Substantia nigra (tissue), 51 donors: ENCODE measurements at places on chromosomes 4 and X.

GRCh38 chr4:151192556-151193235 lies 84.3 kb upstream of the PRSS48 start:
- DNase-seq: no peak

- DNase-seq: no peak
Measured at GRCh38 chr4:141640696-141641095, 4.3 kb downstream of the IL15 start.

- no peak for DNase-seq
Measured at GRCh38 chr4:13546941-13547484, 2.7 kb upstream of the NKX3-2 start.

- no peak for DNase-seq
Measured at GRCh38 chr4:75126058-75126457, 193.1 kb downstream of the PARM1 start.

DNA sequence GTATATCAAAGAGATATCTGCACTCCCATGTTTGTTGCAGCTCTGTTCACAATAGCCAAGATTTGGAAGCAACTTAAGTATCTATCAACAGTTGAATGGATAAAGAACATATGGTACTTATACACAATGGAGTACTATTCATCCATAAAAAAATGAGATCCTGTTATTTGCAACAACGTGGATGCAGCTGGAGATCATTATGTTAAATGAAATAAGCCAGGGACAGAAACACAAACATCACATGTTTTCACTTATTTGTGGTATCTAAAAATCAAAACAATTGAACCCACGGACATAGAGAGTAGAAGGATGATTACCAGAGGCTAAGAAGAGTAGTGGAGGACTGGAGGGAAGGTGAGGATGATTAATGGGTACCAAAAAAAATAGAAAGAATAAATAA lies 14.2 kb downstream of the IQCM start:
- no peak for DNase-seq

GRCh38 chr4:57265831-57266582 lies 155.8 kb upstream of the IGFBP7 start:
- DNase-seq: no peak

DNA sequence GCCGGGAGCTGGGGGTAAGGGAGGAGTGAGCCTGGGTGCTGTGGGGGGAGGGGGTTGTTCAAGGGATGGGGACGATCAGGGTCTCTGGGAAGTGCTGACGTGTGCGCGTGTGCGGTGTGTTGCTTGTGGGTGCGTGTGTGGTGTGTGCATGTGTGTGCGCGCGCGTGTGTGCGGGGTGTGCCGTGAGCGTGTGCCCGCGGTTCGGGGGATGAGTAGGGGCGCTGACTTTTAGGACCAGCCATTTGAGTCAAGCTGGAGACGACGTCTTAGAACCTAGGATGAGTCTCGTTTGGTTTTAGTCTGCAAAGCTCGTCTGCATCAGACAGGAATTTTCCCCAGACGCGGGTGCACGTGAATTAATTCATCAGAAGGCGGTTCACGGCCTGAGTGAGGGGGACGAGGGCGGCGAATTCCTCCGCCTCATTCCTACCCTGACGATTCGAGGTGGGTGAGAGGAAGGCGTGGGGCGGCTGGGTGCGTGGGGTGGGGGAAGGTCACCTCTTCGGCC lies 950 bp upstream of the TMEM271 start:
- DNase-seq: no peak

DNA sequence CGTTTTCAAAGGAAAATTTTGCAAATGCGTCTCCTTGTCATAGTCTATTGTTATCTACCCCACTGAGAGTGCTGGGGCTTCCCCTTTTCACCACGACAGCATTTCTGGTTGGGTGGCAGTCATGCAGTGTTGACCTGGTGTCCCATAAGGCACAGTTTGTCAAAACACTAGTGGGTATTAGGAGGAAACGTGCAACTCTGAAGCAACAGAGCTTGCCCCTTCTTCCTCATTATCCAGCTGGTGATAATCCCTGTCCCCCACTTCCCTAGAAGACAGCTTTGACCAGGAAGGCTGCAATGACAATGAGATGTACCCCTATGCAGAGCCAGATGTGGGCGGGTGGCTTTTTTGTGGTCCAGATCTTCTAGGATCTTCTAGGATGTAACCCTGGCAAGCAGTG lies 1.8 kb downstream of the TBC1D1 start:
- no peak for DNase-seq

GRCh38 chrX:151815398-151815797 lies 80.9 kb downstream of the CNGA2 start:
- DNase-seq: no peak

DNA sequence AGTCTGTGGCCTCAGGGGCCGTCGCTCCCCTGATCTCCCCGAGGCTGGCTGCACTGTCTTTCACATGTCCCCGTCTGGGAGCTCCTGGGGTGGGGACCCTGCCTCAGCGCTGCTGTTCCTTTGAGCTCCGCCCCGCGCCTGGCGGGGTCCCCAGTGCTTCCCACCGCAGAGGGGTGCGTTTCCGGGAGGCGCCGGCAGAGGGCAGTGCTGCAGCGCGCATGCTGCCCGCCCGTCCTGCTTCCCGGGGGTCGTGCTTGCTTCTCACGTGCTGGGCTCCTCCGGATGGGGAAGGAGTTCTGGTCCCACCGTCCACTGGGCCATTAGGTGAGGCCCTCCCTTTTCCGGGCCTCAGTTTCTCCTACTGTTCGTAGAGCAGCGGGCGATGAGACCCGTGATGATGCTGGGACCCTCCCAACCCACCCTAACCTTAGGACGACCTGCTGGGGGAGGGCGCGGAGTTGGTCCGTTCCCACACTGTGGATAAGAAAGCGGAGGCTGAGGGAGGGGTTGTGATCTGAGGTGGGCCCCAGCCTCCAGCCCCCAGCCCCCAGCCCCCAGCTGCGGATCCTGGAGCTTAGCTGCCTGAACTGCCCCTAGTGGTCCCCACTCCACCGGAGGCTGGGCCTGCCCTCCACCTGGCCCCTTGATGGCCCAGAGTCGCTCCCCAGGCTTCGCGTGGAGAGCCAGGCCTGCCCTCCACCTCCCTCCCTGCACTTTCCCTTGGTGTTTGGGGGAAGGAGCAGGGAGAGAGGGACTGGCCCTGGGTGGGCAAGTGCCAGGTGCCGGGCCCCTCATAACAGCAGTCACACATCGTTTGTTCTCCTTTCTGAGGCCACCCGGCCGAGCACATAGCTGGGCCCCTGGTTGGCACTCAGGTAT lies 15.3 kb downstream of the CPZ start:
- no peak for DNase-seq

GRCh38 chrX:25068340-25068739 lies 52.6 kb upstream of the ARX start:
- DNase-seq: no peak

GRCh38 chr4:35175894-35176293 lies 1068.4 kb downstream of the ARAP2 start:
- no peak for DNase-seq

DNA sequence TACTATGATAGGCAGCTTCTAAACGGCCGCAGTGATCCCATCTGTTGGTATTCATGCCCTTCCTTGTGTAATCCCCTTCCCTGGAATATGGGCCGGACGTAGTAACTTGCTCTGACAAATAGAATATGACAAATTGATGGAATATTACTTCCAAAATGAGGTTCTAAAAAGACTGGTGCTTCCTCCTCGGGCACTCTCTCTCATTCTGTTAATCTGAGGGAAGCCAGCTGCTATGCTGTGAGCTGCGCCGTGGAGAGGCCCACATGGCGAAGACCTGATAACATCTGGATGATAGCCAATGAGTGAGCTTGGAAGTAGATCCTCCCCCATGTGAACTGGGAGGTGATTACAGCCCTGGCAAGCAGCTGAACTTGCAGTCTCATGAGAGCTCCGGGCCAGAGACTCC lies 27.2 kb upstream of the SLC25A4 start:
- DNase-seq: no peak

DNA sequence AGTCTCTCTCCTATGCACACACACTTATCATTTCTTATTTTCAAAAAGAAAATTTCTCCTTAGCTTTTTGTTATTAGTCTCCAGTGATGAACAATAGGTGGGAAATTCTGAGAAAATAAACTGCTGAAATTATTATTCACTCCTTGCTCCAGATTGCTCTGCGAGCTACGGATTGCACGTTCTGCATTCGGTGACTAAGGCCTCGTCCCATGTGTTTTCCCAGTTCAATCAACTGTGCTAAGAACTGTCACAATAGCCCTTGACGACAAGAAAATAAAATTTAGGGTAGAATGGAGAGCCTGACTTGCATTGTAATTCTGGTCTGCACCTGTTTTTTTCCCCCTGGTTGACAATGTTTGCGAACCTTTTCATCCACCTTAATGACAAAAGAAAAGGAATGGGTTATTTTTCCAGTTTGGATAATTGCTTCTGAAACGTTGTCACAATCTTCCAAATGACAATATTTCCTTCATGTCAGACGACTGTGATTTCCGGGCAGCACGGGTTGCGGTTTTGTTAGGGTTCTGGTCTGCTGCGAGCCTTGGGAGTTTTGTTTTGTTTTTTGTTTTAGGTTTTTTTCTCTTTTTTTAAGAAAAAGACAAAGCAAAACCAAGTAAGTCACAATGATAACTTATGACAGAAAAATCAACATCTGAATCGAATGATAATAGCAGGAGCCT lies 124.5 kb upstream of the NOCT start:
- DNase-seq: no peak

DNA sequence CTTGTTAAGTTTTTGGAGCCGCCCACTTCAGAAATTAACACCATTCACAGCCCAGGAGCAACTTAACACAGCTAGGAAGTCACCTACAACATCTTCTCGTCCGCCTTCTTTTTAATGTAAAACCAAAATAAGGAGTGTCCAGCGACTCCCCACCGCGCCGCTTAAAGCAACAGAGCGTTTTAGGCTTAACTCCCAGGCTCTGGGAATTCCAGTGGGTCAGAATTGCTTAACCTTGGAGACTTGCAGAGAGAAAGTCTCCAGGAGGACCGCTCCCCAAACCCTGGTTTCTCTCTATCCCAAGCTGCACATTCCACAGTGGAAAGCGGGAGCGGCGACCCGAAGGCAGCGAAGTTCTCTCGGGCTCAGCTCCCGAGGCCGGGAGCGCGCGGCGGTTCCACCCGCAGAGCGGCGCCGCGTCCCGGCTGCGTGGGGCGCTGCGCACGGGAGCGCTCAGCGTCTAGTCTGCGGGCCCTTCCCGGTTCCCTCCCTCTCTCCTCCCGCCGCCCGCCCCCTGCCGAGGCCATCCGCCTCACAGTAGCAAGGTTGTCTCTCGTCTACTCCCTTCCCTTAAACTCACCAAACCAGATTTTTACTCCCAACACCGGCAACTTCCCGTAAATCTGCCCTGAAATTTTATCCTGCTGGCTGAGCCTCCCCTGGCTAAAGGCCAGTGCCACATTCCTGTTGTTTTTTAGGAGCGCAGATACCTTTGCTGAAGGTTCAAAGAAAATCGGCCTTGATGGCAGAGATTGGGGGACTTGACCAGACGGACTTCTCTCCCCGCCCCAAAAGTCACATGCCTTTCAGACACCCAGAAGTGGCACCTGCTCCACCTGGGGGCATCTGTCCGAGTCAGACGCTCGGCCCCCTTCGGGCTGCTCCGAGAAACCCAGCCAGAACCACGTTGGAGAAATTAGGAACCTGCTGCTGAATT lies at the start of gene RBM47:
Gene RBM47 (minus strand): TSS at position 464 of the 934 bp plus-strand sequence. CDS start 190,971 bp downstream, outside the sequence.
- DNase-seq: no peak

- no peak for DNase-seq
Measured at GRCh38 chr4:184408021-184408683, 66.2 kb downstream of the IRF2 start.

DNA sequence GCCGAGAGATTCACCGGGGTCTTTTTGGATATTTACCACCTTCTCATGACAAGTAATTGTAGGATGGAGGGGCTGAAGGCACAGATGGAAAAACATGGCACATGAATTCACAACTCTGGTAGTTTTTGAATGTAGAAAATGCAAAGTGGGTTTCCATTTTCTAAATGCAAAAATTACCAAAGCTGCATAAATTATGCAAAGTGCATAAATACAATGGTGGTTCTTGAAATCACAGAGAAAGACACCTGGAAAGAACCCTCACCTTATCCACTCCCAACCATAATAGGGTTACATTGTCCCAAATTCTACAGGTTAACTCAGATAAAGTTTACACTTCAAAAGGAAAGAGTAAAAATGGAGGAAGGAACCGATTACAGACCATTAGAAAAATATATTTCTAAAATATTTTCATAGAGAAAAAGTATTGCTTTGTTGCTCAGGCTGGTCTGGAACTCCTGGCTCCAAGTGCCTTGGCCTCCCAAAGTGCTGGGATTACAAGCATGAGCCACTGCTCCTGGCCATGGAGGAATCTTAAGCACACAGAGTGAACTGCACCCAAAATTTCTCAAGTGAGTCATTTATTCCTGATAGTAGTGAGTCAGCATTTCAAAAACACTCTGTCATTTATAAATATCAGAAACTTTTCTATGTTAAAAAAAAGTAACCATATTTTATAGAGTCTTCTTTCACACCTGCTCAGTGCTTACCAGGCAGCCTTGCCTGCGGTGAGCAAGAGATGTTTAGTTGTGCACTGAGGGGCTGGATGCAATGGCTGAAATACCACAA lies 101.4 kb downstream of the FIP1L1 start:
- no peak for DNase-seq

GRCh38 chrX:16567681-16568080 lies 82.3 kb upstream of the S100G start:
- no peak for DNase-seq

GRCh38 chr4:118397623-118397979 lies 44.8 kb upstream of the PRSS12 start:
- no peak for DNase-seq

GRCh38 chr4:67332627-67333026 lies 212.7 kb downstream of the CENPC start:
- no peak for DNase-seq

DNA sequence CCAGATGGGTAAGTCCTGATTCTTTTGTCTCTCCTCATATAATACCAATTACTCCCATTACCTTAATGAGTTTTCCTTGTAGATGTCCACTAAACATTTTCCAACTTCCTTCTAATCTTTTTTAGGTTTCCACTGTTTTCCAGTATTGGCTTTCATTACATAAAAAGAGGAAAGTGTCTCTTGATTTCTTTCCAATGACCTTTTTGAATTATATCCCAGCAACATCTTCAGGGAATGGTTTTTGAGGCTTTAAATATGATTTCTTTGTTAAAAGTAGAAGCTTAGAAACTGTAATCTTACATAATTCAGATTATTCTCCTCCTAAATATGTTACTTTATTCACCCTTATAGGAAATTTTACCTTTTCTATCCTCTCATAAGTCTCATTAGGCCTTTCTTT lies 135.0 kb downstream of the AWAT2 start:
- DNase-seq: no peak

DNA sequence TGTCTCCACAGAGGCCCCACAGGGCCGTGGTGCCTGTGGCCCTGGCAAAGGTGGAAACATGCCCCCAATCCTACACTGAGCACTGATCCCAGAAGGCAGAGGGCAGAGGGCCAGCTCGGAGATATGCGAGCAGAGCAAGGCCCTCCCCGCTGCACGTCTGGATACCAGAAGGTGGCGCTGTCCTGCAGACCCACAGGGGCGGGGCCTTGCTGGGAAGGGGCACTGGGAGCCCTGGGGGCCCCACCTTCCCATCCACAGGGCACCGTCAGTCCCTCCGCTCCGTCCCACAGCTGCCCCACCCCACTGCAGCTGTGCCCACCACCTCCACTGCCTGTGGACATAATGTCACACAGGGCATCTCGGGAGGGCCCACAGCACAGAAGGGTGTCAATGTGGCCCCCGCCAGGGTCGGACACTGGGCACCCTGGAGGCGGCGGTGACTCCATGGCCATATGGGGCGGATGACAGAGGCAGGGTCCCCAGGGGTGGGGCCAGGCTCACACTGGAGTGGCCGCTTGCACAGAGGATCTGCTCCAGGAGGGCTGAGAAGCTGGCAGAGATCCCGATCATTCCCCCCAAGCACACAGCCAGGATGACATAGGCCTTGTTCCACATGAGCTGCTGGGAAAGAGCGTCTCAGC lies 4.8 kb downstream of the SLC49A3 start:
- peak; percentile 62 for DNase-seq

GRCh38 chr4:37770016-37770415 lies 56.5 kb upstream of the PGM2 start:
- DNase-seq: no peak
